Astrocyte (in vitro differentiated cells and primary cell): ENCODE measurements at places on chromosomes 4 and X. TPM values are rescaled to one million over a fixed set of nuclear protein-coding genes. Genes with fewer than 3 reads are reported as not detected.
A peak's percentile ranks its signal among the peaks of the same experiment; 100 is the strongest.

GRCh38 chrX:8042304-8042703 is 115.1 kb upstream of the PNPLA4 start:
- no peak for DNase-seq

Gene PDLIM3
- 28.5 and 30.7 TPM in 2 replicates for total RNA-seq

Gene CXorf49B
- total RNA-seq: not detected in 2 replicates

DNA sequence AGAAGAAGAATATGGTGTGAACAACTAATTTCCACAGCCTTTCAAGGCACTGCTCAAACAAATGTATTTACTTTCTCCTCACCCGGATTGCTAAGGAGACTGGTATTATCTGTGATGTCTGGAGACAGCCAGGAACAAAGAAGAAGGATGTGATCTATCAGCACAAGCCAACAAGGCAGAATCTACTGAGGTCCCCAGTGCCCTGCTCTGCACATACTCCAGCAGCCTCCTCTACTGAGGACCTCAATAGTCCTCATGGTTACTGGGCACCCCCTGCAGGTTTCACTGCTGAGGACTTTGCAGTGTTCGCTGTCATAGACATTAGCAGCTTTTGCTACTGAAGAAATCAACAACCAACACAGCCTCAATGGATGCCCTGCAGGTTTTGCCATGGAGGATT is 930.1 kb downstream of the ADGRL3 start:
- DNase-seq: no peak

DNA sequence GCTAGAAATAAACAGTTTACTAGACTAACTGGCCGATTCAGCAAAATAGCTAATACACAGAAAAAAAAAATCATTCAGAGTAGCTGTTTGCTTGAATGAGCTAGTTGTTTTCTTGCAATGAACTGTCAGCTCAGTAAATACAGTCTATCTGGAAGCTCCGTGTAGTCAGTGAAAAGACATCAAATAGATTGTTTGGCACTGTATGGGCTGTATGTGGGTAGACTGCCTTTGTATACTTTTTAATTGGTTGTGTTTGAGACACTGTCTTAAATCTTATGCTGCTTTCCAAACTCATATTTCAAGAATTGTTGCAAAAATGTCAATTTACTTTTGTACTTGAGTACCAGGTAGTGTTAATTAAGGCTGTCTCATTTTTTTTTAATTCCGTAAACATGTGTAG is 61.6 kb upstream of the GPR174 start:
- DNase-seq: no peak

DNA sequence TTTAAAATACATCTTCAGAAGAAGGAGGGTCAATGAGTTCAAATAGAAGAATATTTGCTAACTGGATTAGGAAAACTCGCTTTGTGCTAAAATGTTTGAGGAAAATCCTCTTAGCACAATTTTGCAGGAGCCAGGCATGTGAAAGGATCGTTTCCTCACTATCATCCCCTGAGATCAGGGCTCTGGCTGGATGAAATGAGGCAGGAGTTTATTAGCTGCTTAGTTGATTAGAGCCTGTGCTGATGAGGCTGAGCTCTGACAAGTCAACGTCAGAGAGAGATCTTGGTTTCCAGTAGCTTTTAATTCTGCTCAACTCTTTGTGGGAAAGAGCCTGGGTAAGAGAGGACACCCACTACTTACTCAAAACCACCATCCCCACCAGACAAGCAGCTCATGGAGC is 8.0 kb upstream of the DRD5 start:
- DNase-seq: no peak

Gene SLBP
- 44.5 and 45.1 TPM in 2 replicates for total RNA-seq

GRCh38 chr4:132839070-132839469 is 310.0 kb upstream of the PCDH10 start:
- DNase-seq: no peak

DNA sequence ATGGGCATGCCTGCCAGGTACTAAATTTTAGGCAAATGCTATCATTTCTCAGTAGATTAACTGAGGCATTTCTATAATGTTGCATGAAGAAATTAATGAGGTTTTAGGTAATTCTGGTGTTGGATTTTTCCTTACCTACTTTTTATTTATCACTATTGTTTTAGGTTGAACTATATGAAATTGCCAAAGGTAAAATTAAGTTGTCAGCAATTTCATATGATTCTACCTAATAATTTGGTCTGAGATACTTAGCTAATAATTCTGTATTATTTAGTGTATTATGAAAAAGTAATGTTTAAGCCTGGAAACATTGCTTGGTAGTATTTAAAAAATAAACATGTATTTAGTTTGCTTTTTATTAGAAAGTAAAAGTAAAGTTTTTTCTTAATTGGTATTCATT is 22.7 kb downstream of the SLC4A4 start:
- no peak for DNase-seq

DNA sequence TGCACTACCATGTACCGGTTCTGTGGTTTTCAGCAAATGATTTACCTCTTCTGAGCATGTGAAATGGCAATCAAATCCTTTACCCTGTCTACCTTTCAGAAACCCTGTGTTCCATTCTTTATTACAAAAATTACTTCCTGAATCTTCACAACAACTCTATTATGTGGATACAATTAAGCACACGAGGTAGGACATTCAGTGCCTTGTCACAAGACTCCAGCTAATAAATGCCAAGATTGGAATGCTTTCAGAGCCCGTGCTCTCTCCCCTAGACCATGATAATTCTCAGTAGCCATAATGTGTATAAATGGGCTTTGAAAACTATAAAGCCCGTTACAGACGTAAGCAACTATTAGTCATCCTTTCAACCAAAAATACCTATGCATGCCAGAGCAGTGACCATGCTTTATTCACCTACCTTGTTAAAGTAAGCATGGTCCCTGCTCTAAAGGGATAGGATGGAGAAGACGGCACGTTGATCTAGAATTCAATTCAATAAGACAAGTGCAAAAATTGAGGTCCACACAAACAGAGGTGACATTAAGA is 2.4 kb downstream of the RXFP1 start:
- no peak for DNase-seq

DNA sequence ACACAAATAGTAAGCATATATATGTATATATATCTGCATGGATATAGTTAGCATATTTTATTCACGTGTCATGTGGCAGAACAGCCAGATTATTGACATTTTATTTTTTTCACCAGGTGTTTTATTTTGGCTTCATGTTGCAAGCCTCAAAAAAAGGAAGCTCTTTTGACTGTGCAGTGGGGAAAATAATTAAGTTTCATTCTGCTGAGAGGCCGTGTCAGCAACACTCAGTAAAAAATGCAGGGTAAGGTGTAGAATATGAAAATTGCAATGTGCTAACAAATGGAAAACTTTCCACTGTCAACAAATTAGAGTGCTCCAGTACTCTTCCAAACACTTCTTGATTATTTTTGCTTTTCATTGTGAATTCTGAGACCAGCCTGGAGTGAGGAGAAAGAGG is 511.5 kb downstream of the GLUD2 start:
- DNase-seq: no peak

Gene RASGEF1B
- total RNA-seq: 0.77 and 1.5 TPM in 2 replicates

DNA sequence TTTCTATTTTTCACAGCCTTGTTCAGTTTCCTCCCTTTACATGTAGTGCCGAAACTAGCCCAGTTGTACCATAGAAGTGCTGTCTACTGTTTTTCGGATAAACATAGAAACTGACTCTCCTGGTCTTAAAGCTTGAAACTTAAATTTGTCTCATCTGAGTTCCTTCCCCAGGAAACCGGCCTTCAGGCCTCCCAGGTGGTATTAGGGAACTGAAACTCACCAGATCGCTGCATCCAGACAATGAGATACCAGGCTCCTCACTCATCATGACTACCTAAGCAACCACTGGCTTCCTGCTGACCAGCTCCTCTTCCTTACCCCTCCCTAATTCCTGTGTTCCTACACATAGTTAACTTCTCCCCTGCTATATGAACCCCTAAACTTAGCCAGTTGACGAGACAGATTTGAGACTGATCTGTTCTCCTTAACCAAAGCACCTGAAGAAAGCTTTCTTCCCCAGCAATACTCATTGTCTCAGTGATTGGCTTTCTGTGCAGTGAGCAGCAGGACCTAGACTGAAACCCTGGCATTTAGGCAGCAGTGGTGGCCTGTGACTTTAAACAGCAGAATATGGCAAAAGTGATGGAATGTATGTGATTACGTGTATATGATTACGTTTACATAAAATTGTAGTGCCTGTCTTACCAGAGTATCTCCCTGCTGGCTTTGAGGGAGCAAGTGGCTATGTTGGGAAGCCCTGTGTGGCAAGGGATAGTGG is 959.1 kb upstream of the LCORL start:
- DNase-seq: no peak

Gene TBX22
- not detected in 2 replicates for total RNA-seq

DNA sequence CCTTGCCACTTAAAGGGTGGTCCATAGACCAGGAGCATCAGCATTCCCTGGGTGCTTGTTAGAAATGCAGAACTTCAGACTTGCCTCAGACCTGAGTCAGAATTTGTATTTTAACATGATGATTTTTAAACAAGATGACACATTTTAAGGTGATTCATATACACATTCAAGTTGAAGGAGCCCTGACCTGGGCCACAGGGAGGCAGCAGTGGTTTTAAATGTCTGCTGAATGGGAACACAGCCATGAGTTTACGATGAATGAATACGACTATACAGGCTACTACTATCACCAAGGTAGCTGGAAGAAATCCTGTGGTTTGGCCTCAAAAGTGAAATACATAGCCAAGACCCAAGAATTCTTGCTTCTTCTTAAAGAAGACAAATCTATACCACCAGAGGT is 2.9 kb downstream of the HDAC8 start:
- DNase-seq: peak; percentile 91

Gene PRSS12
- 2.1 and 4.1 TPM in 2 replicates for total RNA-seq

GRCh38 chr4:121358473-121358872 is 22.3 kb downstream of the QRFPR start:
- peak; percentile 35 for DNase-seq

DNA sequence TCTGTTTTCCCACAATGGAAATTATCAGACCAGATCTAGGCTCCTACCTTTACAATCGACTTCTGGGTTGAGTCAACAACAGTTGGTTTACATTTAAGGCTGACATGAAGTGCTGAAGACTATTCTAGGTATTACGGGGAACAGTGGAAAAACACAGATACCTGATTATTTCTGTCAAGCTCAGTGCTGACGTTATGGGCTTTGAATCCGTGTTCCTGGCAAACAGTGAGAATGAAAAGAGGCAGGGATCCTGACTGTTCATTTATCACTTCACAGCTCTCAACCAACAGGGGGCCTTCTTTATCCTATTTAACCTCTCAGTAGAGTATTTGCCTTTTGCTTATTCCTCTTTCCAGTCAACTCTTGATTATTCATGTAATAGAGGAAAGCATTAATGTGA is 43.1 kb downstream of the TMEM164 start:
- DNase-seq: no peak

- peak; percentile 3 for DNase-seq
These were observed at the start of gene XKRX for GRCh38 chrX:100928660-100929613. Gene XKRX, minus strand, starts transcription at chrX:100928917. Its CDS starts 613 bp downstream, at chrX:100928304.

DNA sequence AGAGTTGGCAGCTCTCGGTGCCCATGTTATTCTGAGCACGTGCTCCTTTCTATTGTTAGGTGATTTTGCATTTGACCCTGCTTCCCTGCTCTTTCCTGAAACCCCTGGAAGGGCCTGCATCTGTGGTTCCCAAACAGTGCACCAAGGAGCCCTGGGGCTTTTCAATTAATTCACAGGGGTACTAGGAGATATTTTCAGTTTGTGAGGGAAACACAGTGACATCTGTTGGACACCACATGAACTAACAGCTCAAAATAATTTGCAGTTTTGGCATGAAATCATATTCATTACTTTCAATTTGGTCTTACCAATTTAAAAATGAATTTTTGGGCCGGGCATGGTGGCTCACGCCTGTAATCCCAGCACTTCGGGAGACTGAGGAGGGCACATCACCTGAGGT is 156.6 kb downstream of the GATB start:
- no peak for DNase-seq

DNA sequence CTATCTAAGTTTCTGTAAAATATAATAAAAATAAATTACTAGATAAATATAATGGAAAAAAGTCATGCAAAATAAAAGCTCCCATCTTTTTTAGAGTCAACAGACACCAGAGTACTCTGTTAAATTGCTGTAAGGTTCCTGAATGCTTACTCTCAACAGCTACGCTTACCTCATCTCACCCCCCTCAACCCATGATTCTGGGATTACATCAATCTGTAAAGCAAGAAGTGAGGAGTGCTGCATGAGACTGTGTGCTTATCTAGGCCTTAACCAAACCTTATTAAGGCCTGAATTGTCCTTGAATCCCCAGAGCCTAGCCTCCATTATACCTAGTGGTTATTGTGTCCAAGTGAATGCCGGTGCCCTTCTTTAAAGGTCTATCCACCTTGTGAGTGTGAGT is 735.8 kb downstream of the RPA4 start:
- no peak for DNase-seq

Gene ARSJ
- 60.1 and 66.5 TPM in 2 replicates for total RNA-seq

DNA sequence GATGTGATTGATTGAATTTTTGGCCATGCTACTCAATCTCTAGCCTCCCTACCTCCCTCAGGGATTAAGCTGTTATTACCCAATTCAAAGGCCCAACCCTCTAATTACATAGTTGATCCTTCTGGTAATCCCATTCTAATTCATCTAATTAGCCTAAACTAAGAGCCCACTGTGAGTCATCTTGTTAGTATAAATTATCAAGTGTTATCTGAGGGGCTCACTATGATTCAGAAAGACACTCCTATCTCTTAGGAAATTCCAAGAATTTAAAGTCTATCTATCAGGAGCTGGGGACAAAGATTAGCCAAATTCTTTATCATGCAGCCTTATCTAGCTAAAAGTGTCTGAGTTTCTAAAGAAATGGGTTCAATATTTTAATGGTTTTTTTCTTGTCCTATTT is 32.9 kb upstream of the VEGFC start:
- DNase-seq: no peak

DNA sequence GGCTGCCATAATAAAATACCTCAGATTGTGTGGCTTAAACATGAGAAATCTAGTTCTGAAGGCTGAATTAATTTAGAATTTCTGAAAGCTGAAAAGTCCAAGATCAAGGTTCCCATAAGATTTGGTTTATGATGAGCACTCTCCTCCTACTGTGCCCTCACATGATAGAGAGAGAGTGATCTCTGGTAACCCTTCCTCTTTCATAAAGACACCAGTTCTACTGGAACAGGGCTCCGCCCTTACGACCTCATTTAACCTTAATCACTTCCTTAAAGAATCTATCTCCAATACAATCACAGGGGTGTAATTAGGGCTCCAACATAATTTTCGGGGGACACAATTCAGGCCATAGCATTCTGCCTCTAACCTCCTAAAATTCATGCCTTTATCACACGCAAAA is 194.0 kb upstream of the MAB21L2 start:
- no peak for DNase-seq
